Activated CD4-positive, CD25-positive, alpha-beta regulatory T cell treated with anti-CD3 and anti-CD28 coated beads, Interleukin-2, amount 50 U/mL, for 16 hours (primary cell): ENCODE measurements at places on chromosomes 4 and X.

GRCh38 chr4:100929758-100930157, 411.9 kb upstream of the EMCN start:
- no peak for DNase-seq

DNA sequence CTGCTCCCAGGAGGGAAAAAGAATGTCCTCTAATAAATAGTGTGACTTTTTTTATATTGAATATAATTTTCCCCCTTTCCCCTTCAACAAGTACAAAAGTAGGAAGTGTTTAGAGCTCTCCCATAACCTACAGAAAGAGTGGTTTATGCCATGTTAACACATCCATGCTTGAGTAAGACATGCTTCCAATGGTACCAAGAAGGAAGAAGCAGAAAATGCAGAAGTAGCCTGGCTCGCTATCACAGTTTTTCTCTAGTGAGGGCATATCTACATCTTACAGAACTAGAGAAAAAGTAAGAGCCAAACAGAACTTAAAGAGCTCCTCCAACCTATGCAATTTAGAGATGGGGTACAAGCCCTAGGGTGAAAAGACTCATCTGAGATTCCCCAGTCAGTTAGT, 82.5 kb downstream of the ARHGEF9 start:
- no peak for DNase-seq

DNA sequence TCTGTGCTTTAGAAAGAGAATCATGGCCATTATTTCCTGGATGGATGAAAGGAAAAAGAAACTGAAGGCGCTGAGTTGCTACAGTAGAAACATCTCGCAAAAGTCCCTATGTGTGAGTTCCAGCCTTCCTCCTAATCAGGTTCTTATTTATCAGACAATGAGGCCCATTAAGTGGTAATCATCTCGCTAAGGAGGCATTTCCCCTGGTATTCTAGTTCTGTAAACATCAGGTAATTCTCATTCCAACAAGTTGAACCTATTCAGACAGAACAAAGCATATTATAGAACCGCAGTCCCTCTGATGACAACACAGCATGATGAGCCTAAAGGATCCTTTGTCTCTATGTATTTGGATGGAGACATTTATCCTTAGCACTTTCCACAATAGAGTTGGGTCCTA, 205.7 kb upstream of the MAOA start:
- no peak for DNase-seq

DNA sequence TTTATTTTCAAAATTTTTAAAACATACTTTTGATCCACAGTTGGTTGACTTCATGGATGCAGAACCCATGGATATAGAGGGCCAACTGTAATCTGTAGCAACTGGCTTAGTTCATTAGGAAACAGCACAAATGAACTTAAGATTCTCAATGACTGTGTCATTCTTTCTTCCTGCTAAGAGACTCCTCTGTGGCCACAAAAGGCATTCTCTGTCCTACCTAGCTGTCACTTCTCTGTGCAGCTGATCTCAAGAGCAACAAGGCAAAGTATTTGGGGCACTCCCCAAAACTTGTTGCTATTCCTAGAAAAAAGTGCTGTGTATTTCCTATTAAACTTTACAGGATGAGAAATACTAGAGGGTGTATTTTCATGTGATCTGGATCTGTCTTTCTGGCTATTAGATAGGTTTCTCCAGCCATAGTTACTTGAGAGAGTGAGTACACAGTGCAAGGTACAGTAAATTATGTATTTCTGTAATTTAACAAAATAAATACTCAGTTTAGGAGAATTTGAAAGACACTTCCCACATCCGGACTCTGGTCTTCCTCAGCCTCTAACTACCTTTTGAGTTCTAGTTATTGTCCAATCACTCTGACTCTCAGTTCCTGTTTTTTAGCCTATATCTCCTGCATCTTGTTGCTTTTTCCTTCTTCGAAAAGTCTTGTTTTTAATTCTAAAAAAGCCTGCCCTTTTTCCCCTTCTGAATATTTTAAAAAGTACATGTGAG, 21.8 kb downstream of the TLR2 start:
- no peak for DNase-seq

DNA sequence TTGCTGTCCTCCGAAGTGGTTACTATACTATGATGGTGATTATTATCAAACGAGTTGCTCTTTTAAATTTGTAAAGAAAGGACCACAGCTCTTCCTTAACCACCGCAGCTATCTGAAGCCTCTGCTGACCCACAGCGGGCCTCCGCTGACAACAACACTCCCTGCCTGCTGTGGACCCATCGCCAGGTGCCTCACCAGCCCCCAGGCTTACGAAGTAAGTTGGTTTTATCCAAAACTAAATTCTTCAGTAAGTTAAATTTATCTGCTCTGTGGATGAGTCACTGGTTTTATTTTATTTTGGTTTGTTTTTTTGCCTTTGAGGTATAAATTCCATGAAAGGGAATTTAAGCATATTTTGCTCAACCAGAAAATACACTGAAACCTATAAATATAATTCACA, 54.7 kb downstream of the SLC9A6 start:
- no peak for DNase-seq

- DNase-seq = no peak
These were observed 792 bp downstream of the SLC10A4 start for GRCh38 chr4:48483777-48484493.

GRCh38 chrX:30582664-30583063, 5.1 kb upstream of the TASL start:
- DNase-seq = no peak

DNA sequence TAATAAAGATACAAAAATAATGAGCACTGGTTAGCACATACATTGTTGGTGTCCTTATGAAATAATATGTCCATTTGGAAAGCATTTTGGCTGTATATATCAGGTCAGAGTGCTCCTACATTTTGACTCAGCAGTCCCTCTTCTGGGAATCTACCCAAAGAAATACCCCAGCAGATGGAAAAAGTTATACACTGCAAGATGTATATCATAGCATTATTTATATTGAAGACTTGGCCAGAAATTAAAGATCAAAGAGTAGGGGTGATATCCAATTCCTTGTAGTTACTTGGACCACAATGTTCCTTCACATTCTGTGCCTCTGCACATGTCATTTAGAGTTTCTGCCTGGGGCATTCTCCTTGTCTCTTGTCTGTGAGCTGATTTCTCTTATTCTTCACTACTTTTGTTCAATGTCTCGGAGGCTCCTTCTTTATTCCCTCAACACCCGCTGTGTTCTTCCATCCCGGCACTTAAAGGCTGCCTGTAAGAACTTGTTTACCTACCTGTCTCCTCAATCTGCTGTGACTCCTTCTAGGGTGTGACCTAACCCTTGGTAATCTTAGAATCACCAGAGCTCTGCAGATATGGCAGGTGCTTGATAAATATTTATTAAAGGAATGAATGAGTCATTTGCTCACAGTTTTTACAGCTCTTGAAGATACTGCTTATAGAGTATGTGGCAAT, 3.1 kb upstream of the TSPAN5 start:
- no peak for DNase-seq

DNA sequence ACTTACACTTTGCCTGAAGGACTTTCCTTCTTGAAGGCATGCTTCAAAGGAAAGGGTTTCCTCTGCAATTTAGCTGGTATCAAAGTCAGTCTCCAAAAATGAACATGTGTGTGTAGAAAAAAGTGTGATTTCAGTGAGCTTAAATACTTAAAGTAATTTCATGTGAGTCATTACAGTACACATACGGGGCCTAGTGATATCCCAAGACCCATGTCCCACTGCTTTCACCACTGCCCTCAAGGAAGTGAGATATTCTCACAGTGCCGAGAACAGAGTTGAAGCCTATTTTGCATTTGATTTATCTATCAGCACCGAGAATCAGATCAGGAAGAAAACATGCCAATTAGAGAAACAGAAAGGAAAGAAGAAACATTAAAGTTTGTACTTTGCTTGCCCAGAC, 61.0 kb downstream of the CHST7 start:
- DNase-seq = no peak

DNA sequence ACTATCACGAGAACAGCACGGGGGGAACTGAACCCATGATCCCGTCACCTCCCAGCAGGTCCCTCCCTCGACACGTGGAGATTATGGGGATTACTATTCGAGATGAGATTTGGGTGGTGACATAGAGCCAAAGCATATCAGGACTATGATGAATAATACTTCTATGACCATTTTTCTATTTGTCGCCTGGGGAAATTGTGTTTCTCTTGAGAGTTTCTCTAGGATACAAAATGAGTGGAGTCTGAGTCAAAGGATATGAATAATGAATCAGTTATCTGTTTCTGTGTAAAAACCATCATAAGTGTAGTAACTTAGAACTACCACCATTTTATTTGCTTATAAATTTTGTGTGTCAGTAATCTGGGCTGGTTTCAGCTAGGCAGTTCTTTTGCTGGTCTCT, 533.0 kb upstream of the ARX start:
- DNase-seq = no peak

GRCh38 chr4:7037425-7037824, 5.7 kb upstream of the TADA2B start:
- no peak for DNase-seq

GRCh38 chr4:89055157-89056080, 1.6 kb downstream of the FAM13A start:
- DNase-seq = no peak

DNA sequence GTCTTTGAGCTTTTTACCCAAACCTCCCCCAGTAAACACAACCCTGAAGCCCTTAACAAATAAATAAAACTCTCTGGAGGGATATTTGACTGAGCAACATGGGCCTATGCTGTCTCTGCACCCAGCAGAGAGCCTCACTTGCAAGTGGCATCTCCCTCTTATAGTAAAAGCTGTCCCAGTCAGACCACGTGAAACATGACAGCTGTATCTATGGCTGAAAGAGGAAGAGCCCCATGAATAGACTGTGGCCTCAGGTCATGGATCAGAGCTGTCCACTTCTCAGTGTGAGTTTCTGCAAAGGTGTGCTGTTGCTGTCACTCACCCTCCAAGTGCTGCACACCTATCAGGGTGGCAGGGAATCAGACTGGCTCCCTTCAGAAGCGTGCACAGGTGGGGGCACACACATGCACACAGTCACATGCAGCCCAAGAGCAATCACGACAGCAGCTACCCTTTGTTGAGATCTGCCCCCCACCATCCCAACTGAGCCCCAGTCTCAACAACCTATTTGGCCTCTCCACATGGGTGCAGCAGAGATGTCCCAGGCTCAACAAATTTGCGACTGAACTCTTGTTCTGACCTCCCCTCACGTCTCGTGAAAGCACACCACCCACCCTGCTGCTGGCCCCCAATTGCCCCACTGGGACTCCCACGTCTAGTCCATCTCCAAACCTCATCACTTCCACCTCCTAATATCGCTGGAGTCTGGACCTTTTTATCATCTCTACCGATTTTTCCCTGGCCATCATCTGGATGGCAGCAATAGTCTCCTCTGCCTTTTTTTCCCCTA, 45.6 kb downstream of the NAT8L start:
- no peak for DNase-seq

DNA sequence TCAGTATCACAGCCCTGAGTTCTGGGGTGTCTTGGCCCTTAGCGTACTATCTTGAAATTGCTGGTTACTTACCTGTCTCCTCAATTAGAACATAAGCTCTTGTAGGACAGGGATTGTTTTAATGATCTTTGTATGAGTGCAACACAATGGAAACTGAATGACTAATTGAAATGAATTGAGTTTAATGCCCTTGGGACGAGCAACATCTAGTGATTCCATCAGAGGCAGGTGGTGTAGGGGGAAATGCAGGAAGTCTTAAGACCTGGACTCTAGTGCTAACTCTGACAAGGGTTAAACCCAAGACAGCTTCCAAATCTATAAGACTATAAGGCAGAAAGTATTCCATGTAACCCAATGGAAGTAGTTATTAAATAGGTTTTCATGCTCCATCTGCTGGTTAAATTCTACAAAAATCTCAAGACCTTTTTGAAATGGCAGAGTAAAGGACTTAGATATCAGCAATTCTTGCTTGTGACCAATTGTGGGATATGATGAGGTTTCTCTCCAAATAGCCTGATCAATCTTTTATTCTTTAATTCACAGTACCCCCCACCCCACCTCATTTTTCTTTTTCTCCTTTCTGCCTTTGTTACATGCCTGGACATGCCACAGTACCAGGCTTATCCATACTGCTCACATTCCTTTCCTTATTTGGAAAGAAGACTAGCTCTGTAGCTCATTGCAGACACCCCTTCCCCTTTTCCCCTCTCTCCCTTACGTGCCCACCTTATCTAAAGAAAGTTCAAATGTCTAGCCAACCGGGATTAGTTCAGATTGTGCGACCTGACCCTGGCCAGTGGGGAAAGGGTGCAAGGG, 340.8 kb downstream of the PAPSS1 start:
- no peak for DNase-seq

GRCh38 chrX:31464306-31464915, 392.6 kb upstream of the FTHL17 start:
- DNase-seq = no peak

- no peak for DNase-seq
These were observed 382.0 kb downstream of the RAPGEF2 start for GRCh38 chr4:159484864-159485263.

DNA sequence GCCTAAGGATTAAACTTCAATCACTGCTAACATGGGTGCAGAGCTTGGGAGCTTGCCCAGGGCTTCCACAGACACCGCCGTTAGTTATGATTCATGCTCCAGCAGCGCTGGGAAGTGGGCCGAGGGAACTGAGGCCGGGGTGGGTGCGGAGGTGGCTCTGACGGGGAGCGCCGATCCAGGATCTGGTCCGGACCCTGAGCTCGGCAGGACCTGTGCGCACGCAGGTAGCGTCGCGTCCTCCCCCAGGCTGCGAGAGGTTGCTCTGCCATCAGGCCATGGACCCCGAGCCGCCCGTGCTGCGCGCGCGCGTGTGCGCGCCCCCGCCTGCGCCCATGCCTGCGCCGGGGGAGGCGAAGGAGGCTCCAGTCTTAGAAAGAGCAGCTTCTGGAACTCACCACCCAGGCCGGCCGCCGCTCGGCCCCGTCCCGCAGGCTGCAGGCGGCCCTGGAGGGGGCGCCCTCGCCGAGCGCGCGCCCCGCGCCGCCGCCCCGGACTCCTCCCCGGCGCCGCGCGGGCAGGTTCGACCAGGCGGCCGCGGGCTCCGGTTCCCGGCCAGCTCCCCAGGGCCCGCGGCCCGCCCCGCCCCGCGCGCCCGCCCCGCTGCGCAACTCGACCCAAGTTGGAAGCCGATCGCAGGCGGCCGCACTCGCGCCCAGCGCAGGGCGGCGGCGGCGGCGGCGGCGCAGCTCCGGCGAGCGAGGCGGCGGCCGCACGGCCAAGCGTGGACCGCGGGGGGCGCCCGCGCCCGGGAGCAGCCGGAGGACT, 732 bp upstream of the ADRA2C start:
- no peak for DNase-seq

GRCh38 chr4:107699466-107700206, 20.4 kb downstream of the PAPSS1 start:
- DNase-seq = no peak

- no peak for DNase-seq
These were observed 281.3 kb downstream of the C4orf33 start for GRCh38 chr4:129377131-129377845.

GRCh38 chrX:67536564-67536963, 7.3 kb upstream of the AR start:
- DNase-seq = no peak
